Naive thymus-derived CD8-positive, alpha-beta T cell (primary cell): ENCODE measurements at places on chromosomes 6 and 20. TPM values are rescaled to one million over a fixed set of nuclear protein-coding genes. Genes with fewer than 3 reads are reported as not detected.

DNA sequence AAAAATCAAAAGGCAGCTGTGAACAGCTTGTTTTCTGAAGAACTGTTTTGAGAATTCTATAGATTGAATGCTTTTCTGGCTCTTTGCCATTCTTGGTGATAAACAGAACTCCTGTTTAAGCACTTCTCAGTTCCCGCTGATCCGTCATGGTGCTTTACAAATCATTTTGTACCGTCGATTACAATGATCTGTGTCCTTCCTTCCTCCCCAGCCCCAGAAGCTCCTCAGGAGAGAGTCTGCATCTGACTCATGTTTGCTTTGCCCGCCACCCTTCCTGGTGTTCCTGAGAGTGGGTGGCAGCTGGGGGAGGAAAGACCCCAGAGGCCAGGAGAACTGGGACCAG lies 538.6 kb upstream of the MARCKS start:
- DNase-seq = no peak
- no peak overlapping the region for H3K27ac ChIP-seq
- H3K36me3 ChIP-seq = no peaks in the 10 kb centered on the region
- H3K4me1 ChIP-seq = no peaks in the 10 kb centered on the region

RGS17 gene
- not detected for polyA plus RNA-seq

DNA sequence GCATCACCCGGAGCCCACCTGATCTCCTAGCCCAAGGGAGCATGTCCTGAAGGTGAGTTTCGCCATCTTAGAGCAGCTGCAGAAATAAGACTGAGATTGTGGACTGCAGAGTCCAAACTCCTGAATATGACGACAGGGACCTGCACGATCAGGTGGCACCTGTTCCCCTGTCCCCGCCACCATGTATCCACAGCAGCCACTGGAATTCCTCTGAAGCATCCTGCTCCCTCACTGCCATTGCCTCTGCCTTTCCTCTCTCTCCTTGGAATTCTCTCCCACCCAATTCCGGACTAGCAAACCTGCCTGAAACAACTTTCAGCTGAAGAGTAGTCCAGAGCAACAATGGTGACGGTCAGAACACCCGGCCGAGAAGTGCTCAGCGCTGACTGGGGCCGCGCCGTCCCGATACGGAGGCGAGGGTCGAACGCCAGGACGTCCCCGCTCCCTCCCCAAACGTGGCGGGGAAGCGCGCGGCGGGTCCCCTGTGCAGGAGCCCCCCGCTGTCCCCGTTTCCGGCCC lies 694 bp upstream of the FAM120B start:
- H3K4me1 ChIP-seq = peaks cover 37% of the 10 kb centered on the region
- peak overlapping the region; percentile 99 for H3K4me3 ChIP-seq
- H3K36me3 ChIP-seq = peaks cover 10% of the 10 kb centered on the region
- H3K27ac ChIP-seq = peak overlapping the region; percentile 90
- DNase-seq = no peak
- peaks cover 7% of the 10 kb centered on the region for H3K27me3 ChIP-seq

DNA sequence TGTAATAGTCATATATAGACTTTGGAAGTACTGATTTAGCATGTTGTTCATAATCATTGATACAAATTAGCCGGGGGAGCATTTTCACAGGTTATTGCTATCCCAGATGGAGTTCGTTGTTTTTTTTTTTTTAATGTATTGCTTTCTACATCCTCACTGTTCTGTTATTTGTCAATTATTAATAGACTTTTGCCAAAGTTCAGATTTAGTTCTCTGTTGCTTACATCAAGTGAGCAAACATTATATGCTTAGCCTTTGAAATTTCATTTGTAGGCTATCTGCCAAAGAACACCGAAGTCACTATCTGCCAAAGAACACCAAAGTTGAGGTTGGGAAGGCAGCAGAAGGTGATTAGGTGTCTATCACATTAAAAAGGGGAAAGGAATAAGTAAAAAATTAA lies at the start of gene HAO1:
HAO1 (minus strand) TSS at position 118 of the 400 bp plus-strand sequence; CDS start at position 82, 36 bp downstream.
- H3K27ac ChIP-seq = no peak within 1 kb of the TSS
- no peaks in the 10 kb centered on the region for H3K36me3 ChIP-seq
- no peaks in the 10 kb centered on the region for H3K4me1 ChIP-seq
- no peak for DNase-seq
- peaks cover 4% of the 10 kb centered on the region for H3K27me3 ChIP-seq

DNA sequence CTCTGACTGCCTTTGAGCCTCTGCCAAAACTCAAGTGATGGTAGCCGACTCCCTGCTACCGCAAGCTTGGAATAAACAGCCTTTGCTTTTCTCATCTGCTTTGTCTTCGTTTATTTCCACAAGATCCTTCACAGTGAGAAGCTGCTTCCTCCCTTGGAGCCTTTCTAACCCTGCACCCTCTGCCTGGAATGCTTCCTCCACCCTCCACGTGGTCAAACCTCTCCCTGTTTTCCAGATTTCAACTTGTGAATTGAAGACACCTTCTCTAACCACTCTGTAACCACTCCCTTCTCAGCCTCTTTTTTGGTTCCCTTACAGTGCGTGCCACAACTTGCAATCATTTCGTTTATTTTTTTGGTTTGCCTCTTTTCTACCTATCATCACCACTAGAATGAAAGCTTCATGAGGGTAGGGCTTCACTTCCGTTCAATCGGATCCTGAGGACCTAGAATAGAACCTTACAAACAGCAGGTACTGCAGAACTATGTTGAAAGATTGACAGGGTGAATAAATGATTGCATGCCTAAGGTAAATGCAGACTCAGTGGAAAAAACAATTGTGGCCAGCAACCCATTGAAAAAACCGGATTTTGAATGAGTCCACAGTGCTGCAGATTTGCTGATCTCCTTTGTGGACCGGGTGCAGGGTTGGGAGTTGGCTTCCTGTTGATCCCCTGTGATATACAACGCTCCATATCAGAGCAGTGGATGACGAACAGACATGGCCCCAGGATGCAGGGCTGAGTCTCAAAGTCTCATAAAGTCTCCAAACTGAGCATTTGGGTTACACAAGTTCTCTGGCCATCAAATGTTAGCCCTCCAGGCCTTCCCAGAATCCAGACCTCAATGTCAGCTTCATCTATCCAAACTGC lies 51.0 kb upstream of the HIVEP1 start:
- H3K27ac ChIP-seq = no peak overlapping the region
- no peaks in the 10 kb centered on the region for H3K36me3 ChIP-seq
- H3K4me1 ChIP-seq = no peaks in the 10 kb centered on the region

GRCh38 chr6:12148841-12149240 lies 136.7 kb downstream of the HIVEP1 start:
- no peak for DNase-seq
- no peaks in the 10 kb centered on the region for H3K27me3 ChIP-seq
- no peaks in the 10 kb centered on the region for H3K36me3 ChIP-seq
- H3K27ac ChIP-seq = peak overlapping the region; percentile 73
- H3K4me1 ChIP-seq = peaks cover 2% of the 10 kb centered on the region

SLC22A2 gene
- not detected for polyA plus RNA-seq

PEX3 gene
- 19.2 TPM for polyA plus RNA-seq

HLA-DMB gene
- polyA plus RNA-seq = 10.8 TPM

POM121L2 gene
- not detected for polyA plus RNA-seq

DNA sequence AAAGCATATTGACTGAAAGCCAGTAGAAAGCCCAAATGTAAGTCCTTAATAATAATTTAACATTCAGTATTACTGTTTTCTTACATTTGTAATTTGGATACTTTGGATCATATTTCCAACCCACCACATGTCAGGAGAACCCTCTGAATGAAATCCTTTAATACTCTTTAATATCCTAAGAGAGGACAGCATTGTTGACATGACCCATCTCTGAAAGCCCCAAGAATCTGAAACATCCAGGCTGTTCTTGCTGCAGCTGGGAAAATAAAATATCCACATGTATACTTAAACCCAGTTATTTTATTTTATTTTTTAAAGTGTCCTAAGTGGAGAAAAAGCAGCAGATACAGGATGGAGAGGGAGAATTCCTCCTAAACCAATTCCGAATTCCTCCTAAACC lies 130.8 kb upstream of the RIPOR2 start:
- no peak for DNase-seq
- peaks cover 6% of the 10 kb centered on the region for H3K4me1 ChIP-seq
- no peaks in the 10 kb centered on the region for H3K27me3 ChIP-seq
- no peak overlapping the region for H3K4me3 ChIP-seq

DNA sequence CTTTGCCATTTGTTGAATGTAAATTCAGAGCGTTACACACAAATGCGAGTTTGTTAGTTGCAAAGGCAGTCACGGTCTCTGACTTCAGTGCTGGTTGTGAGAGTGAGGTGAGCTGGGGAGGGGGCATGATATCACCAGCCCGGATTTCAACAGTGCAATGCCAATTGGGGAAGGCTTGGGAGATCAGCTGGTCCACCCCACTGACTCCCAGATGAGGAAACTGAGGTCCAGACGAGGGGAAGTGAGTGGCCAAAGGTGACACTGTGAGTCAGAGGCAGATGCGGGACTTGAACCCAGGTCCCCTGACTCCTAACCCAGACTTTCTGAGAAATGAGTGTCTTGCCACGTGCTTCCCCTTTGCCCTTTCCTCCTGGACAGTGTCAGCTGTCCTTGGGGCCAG lies 62.1 kb downstream of the CEBPB start:
- no peaks in the 10 kb centered on the region for H3K27me3 ChIP-seq
- no peaks in the 10 kb centered on the region for H3K36me3 ChIP-seq
- no peak for DNase-seq
- H3K4me1 ChIP-seq = no peaks in the 10 kb centered on the region
- H3K27ac ChIP-seq = no peak overlapping the region

GRCh38 chr6:23415819-23416427 lies 710.1 kb upstream of the NRSN1 start:
- H3K27me3 ChIP-seq = no peaks in the 10 kb centered on the region
- no peak overlapping the region for H3K27ac ChIP-seq
- H3K4me1 ChIP-seq = no peaks in the 10 kb centered on the region
- no peak overlapping the region for H3K4me3 ChIP-seq
- no peak for DNase-seq

SIRPB2 gene
- polyA plus RNA-seq = not detected

DNA sequence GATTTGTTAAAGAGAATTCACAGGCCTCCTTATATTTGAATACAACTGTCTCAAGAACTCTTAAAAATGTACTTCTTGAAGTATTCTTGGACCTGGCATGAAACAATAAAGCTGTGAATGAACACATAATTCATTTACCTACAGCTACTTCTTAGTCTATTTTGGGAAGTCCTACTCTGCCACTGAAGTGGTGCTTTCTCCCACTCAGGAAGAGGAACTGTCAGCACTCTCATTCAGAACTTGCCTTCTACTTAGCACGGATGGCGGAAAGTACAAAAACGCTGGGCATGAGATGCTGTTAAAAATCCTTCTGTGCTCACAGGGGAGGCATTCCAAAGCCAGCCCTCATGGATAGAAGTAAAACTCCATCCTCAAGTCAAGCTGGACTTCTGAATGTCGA lies 144.8 kb upstream of the LAMP5 start:
- H3K36me3 ChIP-seq = no peaks in the 10 kb centered on the region
- H3K27me3 ChIP-seq = no peaks in the 10 kb centered on the region
- no peaks in the 10 kb centered on the region for H3K4me1 ChIP-seq
- no peak for DNase-seq

COL9A3 gene
- not detected for polyA plus RNA-seq

DNA sequence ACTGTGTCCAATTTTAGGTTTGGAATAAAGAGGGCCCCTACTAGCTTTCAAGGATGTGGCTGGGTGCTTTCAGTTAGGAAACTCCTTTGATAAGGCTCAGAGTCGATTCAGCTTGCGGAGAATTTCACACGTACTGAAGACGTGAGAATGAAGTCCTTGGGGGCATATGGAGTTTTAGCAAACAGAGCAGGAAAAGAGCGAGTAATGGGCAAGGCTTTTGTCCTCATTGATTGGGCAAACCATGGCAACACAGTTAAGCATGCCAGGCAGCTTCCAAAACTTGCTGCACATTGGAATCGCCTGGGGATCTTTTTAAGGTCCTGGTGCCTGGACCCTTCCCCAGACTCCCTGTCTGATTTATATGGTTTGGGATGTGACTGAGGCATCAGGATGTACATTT lies 29.2 kb downstream of the ISM1 start:
- no peaks in the 10 kb centered on the region for H3K27me3 ChIP-seq
- H3K27ac ChIP-seq = no peak overlapping the region
- no peaks in the 10 kb centered on the region for H3K36me3 ChIP-seq
- no peak for DNase-seq
- H3K4me3 ChIP-seq = no peak overlapping the region

DNA sequence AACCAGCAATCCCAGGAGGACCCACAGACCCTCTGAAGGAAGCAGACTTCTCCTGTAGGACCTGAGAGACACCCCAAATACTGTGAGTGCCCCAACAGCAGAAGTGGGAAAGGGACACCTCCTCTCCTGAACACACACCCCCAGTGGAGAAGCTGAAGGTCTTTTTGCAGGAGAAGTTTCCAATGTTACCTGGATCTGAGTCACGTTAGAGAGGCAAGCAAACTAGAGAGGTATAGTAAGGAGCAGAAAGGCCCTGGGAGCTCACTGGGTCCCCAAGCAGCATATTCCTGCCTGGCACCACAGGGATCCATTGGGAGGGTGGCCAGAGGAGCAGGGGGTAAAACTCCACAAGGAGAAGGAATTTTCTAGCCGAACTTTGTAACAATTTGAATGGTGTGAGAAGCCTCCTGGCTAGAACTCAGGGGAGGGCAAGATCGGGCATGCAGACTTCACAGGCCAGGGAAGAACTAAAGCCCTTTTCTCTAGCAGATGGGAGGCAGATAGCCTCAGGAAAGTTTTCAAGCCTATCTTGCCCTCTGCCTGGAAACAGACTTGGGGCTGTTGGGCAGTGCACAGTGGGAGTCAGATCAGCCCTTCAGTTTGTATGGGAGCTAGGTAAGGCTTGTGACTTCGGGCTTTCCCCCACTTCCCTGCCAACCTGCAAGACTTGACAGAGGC lies 68.2 kb upstream of the SSTR4 start:
- H3K27me3 ChIP-seq = peaks cover 26% of the 10 kb centered on the region
- H3K4me3 ChIP-seq = no peak overlapping the region
- no peak for DNase-seq
- H3K36me3 ChIP-seq = no peaks in the 10 kb centered on the region
- H3K27ac ChIP-seq = no peak overlapping the region
- H3K4me1 ChIP-seq = no peaks in the 10 kb centered on the region

DNA sequence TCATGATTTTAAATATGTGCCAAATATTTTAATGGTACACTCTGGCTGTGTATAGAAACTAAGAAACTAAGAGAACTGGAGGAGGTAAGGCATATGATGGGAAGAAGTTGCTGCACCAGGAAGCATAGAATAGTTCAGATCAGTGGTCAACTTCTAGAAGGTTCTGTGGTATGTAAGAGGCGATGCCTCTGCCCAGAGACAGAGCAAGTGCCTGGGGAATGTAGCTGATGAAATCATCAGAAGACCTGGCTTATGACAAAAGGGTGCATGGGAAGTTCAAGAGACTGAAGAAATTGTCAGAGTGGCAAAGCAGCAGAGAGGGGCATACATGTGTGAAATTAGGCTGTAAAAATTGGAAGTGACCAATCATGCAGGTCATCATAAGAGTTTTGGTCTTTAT lies 580.8 kb downstream of the BMP2 start:
- no peak overlapping the region for H3K4me3 ChIP-seq
- H3K4me1 ChIP-seq = no peaks in the 10 kb centered on the region

- H3K27ac ChIP-seq = no peak overlapping the region
- no peak overlapping the region for H3K4me3 ChIP-seq
- DNase-seq = no peak
- H3K36me3 ChIP-seq = no peaks in the 10 kb centered on the region
- peaks cover 9% of the 10 kb centered on the region for H3K4me1 ChIP-seq
These were observed 16.8 kb upstream of the SERPINB9 start for GRCh38 chr6:2919886-2920285.

RAMACL gene
- 0.38 TPM for polyA plus RNA-seq
